Aorta (tissue), 5 donors: ENCODE measurements at places on chromosomes 2 and 18. TPM values are rescaled to one million over a fixed set of nuclear protein-coding genes. Genes with fewer than 3 reads are reported as not detected.

The LYG2 gene
- not detected for total RNA-seq

- no peak for DNase-seq
- H3K27ac ChIP-seq, result no peak overlapping the region
- H3K36me3 ChIP-seq, result no peaks in the 10 kb centered on the region
These were observed 79.6 kb upstream of the SPOPL start for GRCh38 chr2:138421971-138422335.

- H3K4me3 ChIP-seq, result no peak overlapping the region
- H3K27ac ChIP-seq, result no peak overlapping the region
- H3K36me3 ChIP-seq, result no peaks in the 10 kb centered on the region
- no peaks in the 10 kb centered on the region for H3K27me3 ChIP-seq
- no peaks in the 10 kb centered on the region for H3K4me1 ChIP-seq
These were observed 72.9 kb upstream of the SCG2 start for GRCh38 chr2:223674998-223675609.

DNA sequence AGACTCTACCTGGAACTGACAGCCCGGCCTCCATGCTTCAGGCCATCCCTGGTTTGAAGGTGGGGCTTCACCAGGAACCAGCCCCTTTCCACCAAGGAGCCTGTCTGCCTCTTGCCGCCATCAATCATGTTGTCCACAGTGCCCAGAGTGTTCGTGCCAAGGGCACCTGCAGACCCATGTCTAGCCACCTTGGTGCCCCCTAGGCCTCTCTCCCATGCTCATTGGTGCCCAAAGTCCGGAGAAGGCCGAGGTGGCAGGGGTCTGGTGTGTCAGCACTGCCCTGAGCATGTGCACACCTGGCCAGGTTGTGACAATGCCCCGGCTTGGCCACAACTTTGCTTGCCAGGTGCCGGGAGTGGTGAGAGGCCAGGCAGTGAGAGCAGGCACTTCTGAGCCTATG, 114.8 kb downstream of the COPS8 start:
- DNase-seq, result no peak
- no peak overlapping the region for H3K4me3 ChIP-seq
- H3K27ac ChIP-seq, result no peak overlapping the region
- H3K4me1 ChIP-seq, result no peaks in the 10 kb centered on the region
- no peaks in the 10 kb centered on the region for H3K27me3 ChIP-seq
- no peaks in the 10 kb centered on the region for H3K36me3 ChIP-seq

DNA sequence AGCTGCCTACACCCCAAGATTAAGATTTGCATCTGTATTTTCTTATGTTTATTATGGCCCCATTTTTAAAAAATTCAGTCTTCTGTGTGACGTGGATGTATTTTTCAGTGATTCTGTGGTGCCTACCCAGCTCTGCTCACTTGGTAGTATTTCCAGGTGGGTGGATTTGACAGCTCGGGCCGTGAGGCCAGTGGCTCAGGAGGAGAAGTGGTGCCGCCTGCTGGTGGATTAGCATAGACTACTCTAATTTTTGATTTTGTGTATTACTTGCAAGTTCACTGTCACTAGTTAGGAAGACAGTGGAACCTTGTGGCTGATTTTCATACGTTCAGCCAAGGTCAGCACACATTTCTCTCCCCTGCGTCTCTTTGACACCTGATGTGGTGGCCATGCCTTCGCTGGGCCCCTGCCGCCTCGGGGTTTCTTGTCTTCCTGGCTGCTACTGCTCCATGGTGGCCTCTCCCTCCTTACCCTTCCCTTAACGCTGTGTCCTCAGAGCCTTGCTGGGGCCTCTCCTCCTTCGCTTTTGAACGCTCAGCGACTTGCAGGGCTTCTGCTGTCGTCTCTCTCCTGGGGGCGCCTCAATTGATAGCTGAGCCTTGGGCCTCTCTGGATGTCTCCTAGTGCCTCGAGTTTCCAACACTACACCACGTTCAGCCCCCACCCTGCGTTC, 89.4 kb downstream of the DGKD start:
- H3K4me3 ChIP-seq, result no peak overlapping the region
- H3K36me3 ChIP-seq, result peaks cover 6% of the 10 kb centered on the region
- no peaks in the 10 kb centered on the region for H3K4me1 ChIP-seq
- H3K27ac ChIP-seq, result no peak overlapping the region
- no peaks in the 10 kb centered on the region for H3K27me3 ChIP-seq
- peak; percentile 85 for DNase-seq

- no peaks in the 10 kb centered on the region for H3K27me3 ChIP-seq
- no peaks in the 10 kb centered on the region for H3K36me3 ChIP-seq
- no peak for DNase-seq
- H3K4me3 ChIP-seq, result no peak overlapping the region
- no peaks in the 10 kb centered on the region for H3K4me1 ChIP-seq
- H3K27ac ChIP-seq, result no peak overlapping the region
These were observed 728.5 kb upstream of the SLC8A1 start for GRCh38 chr2:41180387-41180786.

The SCTR gene
- total RNA-seq, result not detected

The PTPRM gene
- 98.9 TPM for total RNA-seq

- no peak overlapping the region for H3K4me3 ChIP-seq
- DNase-seq, result peak; percentile 69
- no peaks in the 10 kb centered on the region for H3K27me3 ChIP-seq
- no peak overlapping the region for H3K27ac ChIP-seq
- H3K4me1 ChIP-seq, result no peaks in the 10 kb centered on the region
- no peaks in the 10 kb centered on the region for H3K36me3 ChIP-seq
These were observed 37.7 kb downstream of the PSD4 start for GRCh38 chr2:113211226-113212105.

The GBX2 gene
- total RNA-seq, result not detected

The HOXD13 gene
- total RNA-seq, result not detected

DNA sequence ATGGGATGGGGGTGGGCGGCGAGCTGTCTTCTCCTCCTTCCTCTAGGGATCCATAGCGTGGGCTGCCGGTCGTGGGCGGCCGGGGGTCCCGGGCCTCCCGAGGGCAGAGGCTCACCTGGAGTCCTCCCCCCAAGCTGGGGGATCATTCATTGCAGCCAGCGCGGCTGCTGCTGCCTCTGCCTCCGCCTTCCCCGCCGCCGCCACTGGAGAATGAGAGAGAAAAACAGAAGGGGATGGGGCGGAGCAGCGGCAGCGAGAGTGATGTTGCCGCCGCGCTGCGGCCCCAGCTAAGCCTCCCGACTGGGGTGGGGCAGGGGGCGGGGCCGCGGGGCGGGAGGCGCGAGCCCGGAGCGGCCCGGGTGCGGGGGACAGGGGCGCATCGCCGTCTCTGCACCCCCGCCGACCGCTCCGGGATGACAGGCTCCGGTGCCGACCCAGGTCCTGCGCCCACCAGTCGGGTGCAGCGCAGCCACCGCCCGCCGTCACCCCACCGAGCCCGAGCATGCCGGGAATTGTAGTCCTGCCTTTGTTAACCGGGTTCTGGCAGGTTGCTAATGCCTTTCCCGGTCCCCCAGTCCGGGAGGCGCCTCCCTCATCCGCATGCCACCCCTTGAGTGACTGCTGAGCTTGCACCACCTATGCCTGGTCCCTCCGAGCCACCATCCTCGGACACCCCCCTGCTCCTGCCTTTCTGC, at the start of gene KIF3C:
Gene KIF3C (minus strand): TSS at position 225 of the 695 bp plus-strand sequence. CDS start 580 bp downstream, outside the sequence.
- no peaks in the 10 kb centered on the region for H3K36me3 ChIP-seq
- H3K4me1 ChIP-seq, result no peaks in the 10 kb centered on the region
- H3K4me3 ChIP-seq, result peak within 1 kb of the TSS; percentile 83
- no peaks in the 10 kb centered on the region for H3K27me3 ChIP-seq
- DNase-seq, result peak; percentile 89

DNA sequence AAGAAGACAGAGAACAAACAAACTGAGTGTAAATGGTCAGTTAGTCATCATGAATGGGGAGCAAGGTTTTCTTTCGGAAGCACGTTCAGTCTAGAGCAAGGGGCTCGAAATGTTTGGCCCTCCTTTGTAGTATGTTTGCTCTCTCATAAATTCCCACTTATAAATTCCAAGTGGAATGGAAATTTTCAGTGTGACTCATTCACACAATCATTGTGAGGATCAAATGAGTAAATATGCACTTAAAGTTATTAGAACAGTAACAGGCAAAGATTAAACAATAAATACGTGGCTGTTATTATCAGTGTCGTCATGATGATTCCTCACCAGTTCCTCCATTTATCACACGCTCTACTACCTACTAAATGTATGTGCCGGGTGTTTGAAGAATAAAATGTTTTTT, 10.5 kb downstream of the CNGA3 start:
- no peak overlapping the region for H3K27ac ChIP-seq
- DNase-seq, result no peak
- no peaks in the 10 kb centered on the region for H3K36me3 ChIP-seq
- H3K4me1 ChIP-seq, result no peaks in the 10 kb centered on the region
- H3K27me3 ChIP-seq, result no peaks in the 10 kb centered on the region

DNA sequence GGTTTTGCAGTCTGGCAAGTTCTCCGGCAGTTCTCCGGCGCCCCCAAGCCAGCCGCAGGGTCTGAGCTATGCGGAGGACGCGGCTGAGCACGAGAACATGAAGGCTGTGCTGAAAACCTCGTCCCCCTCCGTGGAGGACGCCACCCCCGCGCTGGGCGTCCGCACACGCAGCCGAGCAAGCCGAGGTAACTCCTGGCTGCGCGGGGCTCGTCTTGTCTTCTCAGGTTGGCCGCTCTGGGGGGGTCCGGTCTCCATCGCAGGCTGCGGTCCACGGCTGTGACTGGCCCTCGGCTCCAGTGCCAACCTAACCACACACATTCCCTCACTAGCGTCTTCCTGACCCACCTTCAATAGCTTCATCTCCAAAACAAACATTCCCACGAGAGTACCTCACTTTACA, 68.2 kb downstream of the TPGS2 start:
- no peak for DNase-seq
- H3K4me3 ChIP-seq, result no peak overlapping the region
- H3K4me1 ChIP-seq, result no peaks in the 10 kb centered on the region
- no peaks in the 10 kb centered on the region for H3K36me3 ChIP-seq
- H3K27me3 ChIP-seq, result no peaks in the 10 kb centered on the region
- no peak overlapping the region for H3K27ac ChIP-seq

DNA sequence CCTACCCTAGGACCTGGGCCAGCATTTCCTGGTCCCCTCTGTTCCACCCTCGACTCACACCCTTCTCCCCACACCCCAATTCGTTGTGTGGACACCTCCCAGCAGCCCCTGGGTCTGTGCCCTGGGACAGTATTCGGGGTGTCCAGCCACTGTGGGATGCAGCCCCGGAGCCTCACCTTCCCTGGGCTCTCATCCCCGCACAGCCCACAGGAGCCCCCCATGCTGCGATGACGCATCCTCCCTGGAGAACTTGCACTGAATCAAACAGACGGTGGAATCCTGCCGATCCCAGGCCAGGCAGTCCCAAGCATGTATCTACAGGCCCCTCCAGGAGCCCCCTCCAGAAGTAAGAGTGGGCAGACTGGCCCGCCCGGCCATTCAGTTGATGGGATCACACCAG, 9.7 kb downstream of the ITM2C start:
- H3K27ac ChIP-seq, result no peak overlapping the region
- no peaks in the 10 kb centered on the region for H3K27me3 ChIP-seq
- H3K36me3 ChIP-seq, result no peaks in the 10 kb centered on the region

DNA sequence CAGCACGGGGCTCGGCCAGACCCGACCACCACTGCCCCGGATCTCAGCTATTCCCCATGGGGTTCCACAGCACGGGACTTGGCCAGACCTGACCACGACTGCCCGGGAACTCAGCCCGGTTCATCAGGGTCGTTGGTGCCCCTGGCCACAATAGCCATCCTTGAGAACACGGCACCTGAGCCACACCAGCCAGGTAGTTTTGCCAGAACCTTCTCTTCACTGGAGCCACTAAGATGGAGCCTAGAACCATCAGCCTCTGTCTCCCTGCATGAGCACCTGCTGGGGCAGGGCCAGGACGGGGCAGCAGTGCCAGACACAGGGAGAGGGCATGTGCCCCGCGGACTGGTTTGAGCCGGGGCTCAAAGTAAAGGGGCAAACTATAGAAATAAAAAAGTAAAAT, 11.4 kb upstream of the KCNG2 start:
- H3K4me1 ChIP-seq, result no peaks in the 10 kb centered on the region
- no peaks in the 10 kb centered on the region for H3K36me3 ChIP-seq
- DNase-seq, result peak; percentile 28
- no peak overlapping the region for H3K4me3 ChIP-seq
- no peaks in the 10 kb centered on the region for H3K27me3 ChIP-seq

- H3K4me3 ChIP-seq, result peak overlapping the region; percentile 53
- H3K4me1 ChIP-seq, result peaks cover 2% of the 10 kb centered on the region
- H3K27ac ChIP-seq, result no peak overlapping the region
- H3K27me3 ChIP-seq, result no peaks in the 10 kb centered on the region
- peak; percentile 76 for DNase-seq
These were observed 84.1 kb upstream of the POMC start for GRCh38 chr2:25252291-25253152.

- DNase-seq, result no peak
- no peak overlapping the region for H3K4me3 ChIP-seq
- H3K27me3 ChIP-seq, result no peaks in the 10 kb centered on the region
These were observed 38.0 kb upstream of the GPAT2 start for GRCh38 chr2:96072746-96073145.

DNA sequence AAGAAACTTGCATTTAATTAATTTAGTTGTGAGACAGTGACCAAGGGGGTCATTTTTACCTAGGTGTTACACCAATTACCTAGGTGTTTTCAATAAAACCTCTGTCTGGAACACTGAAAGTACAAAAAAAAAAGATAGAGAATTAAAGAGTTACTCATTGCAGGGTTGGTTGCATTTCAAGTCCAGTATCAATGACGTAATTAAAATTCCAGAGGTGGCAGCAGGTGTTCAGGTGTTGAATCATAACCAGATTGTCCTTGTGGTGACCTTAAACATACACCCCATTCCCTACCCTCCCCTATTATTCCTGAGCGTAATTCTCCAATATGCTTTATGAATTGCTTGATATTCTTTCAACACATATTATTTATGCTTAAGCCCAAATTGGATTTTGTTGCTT, 352.0 kb upstream of the SLC8A1 start:
- H3K4me1 ChIP-seq, result no peaks in the 10 kb centered on the region
- H3K27me3 ChIP-seq, result no peaks in the 10 kb centered on the region
- no peak overlapping the region for H3K4me3 ChIP-seq
- no peaks in the 10 kb centered on the region for H3K36me3 ChIP-seq

The REG3G gene
- total RNA-seq, result 0.71 TPM

The LINC00305 gene
- total RNA-seq, result not detected

- no peak overlapping the region for H3K27ac ChIP-seq
- H3K36me3 ChIP-seq, result no peaks in the 10 kb centered on the region
- no peak overlapping the region for H3K4me3 ChIP-seq
- DNase-seq, result no peak
These were observed 850.3 kb downstream of the DSC3 start for GRCh38 chr18:30192216-30192615.

The STPG4 gene
- 0.90 TPM for total RNA-seq

DNA sequence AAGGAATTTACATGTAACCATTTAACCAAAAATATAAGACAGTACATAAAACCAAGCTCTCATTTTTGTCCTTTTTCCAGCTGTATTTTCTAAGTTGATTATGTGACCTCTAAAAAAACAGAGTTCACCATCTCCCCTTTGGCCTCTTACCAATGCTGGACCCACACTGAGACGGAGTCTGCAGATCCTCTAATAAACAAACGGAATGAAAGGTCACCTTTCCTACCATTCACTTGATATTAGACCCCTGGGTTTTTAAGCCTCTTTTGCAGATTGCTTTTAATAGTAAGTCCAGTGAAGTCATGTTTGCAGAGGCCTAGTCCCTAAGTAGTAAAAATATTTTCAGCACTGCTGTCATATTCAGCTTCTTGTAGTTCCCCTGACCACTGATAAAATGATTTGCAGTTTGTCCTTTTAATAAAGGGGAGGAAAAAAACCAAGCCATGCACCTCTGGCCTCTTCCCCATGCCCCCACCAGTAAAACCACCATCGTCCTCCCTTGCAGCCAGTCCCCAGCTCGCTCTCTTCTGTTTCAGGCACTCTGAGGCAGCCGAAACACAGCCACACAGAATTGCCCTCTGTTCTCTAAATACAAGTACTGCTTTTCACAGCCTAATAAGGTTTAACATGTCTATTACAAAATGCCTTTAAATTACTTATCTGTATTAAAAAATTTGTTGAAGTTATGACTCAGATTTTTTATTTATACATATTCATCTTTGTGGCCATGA, 427.5 kb downstream of the PARD3B start:
- DNase-seq, result no peak
- H3K4me3 ChIP-seq, result no peak overlapping the region
- no peaks in the 10 kb centered on the region for H3K36me3 ChIP-seq
- no peaks in the 10 kb centered on the region for H3K27me3 ChIP-seq
- no peak overlapping the region for H3K27ac ChIP-seq
